ENCODE measurements at places on chromosomes 1 and 21.

- no peak for DNase-seq
These were observed 93.3 kb upstream of the ADAMTS5 start for GRCh38 chr21:27060190-27060589.

GRCh38 chr1:57024428-57024827 lies 58.6 kb upstream of the C8B start:
- no peak for DNase-seq

- peak; percentile 29 for DNase-seq
These were observed 38.6 kb upstream of the GPR137B start for GRCh38 chr1:236103646-236104218.

- DNase-seq, result no peak
These were observed 158.4 kb downstream of the PTPRU start for GRCh38 chr1:29394521-29395225.

All from mammary epithelial cell (primary cell).